ENCODE measurements at places on chromosomes 13 and 19.
A peak's percentile ranks its signal among the peaks of the same experiment; 100 is the strongest.

- peak; percentile 17 for DNase-seq
Observed at GRCh38 chr19:44303976-44304568, 753 bp downstream of the ZNF235 start.

DNA sequence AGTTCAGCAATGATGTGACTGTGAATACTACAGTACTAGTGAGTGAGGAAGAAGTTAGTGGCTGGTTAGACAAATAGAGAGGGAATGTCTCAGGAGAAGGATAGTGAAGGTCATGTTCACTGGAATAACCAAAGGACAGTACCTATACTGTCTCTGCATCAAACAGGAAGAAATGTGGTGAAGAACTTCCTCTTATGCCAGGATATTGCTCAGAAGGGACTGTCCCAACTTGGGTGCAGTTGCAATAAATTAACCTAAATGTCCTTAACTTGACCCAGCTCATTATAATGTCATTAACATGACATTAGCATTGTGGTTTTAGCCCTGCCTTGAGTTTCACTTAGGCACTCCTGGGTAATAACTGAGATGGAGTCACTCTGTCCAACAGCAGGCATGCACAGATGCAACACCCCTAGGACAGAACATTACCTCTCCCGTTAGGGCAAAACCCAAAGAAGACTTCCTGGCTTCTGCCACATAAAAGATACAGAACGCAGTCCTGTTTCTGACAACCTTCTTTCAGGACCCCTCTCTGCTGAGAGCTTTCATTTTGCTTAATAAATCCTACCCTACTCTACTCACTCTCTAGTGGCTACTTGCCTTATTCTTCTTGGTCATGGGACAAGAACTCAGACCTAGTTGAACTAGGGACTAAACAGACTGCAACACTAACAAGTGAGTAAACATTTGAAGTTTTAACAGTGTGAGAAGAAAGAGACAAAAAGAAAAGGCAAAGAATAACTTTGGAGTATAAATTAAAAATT, 1591.6 kb upstream of the MIR17HG start:
- DNase-seq: no peak

- DNase-seq: peak; percentile 75
Observed at GRCh38 chr19:6828698-6829633, 56.5 kb downstream of the VAV1 start.

GRCh38 chr13:79492313-79492798, 11.4 kb downstream of the NDFIP2 start:
- DNase-seq: no peak

DNA sequence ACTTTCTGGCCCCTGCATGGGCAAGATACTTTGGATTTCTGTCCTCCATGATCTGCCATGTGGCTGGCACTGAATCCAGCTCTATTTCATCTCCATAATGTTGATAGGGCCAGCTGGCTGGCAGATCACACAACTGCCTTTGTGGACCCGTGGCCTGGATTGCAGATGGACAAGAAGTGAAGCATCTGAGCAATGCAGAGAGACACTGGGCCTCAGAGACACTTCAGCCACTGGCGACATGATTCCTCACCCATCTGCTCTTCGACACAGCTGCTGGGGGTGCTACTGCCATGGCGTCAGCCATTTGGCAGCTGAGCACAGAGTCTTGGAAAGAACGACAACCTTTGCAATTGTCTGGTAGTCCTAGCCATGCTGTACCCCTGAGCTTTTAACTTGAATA, 79.5 kb upstream of the MYO16 start:
- DNase-seq: no peak

All from common myeloid progenitor, CD34-positive (primary cell).